ENCODE measurements at places on chromosomes 16 and 17. TPM values are rescaled to one million over a fixed set of nuclear protein-coding genes. Genes with fewer than 3 reads are reported as not detected.

Gene SPATA32
- not detected for total RNA-seq

DNA sequence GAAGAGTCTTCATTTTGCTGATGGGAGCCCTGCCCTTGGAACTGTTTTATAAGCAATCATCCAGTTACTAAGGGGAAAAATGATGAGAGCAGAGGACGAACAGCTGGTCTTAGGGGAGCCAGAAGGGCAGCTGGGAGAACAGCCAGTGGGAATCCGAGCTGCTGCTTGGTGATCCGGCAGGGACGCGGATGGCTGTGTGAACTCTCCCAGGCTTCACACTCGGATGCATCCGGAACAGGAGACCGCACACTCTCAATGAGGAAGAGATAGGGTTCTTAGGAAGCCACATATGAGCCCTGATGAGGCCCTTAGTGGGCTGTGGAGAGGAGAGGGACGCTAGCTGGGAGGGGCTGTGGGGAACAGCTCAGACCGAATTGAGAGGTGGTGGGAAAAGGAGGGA lies 5.0 kb upstream of the CACNG5 start:
- no peak for DNase-seq

DNA sequence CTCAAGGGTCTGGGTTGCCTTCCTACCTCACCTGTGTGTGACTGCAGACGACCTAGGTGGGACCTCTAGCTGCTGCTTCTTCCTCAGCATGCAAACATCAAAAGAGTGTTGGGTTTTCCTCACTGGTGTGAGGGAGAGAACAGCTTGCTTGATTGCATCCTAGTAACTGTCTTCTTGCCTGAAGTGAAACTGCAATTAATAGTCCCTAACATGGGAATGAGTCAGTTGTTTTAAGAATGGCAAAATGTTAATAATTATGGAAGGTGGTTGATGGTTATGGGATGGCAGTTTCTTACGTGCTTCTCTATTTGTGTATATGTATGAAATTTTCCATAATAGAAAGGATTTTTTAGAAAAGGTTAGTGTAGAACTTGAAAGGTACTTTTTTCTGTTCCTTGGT lies 5.9 kb downstream of the POLR2C start:
- no peak for DNase-seq

DNA sequence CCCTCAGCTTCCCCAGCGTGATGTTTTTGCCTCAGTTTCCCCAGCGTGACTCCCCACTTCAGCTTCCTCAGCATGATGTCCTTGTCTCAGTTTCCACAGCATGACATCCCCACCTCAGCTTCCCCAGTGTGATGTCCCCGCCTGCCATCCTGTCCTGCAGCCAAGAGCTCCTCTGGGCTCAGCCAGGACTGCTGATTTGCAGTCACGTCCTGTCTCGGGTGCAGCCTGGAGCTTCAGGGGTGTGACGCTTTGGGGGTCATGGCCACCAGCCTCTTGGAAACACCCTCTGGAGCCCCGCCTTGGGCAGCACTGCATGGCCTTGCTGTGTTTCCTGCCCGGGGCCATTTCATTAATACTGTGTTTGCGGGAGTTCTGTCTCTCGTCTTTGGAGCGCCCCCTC lies 16.5 kb upstream of the NUDT16L1 start:
- DNase-seq = no peak

Gene EIF3C
- total RNA-seq = 27.7 TPM

All from RPMI7951 (cell line).